Stimulated activated CD4-positive, alpha-beta T cell treated with anti-CD3 and anti-CD28 coated beads, Interleukin-4, amount 100 ng/mL, for 24 hours (primary cell): ENCODE measurements at places on chromosomes 2 and 18.

- no peak for DNase-seq
Measured at GRCh38 chr2:220946552-220946951, 625.6 kb downstream of the EPHA4 start.

DNA sequence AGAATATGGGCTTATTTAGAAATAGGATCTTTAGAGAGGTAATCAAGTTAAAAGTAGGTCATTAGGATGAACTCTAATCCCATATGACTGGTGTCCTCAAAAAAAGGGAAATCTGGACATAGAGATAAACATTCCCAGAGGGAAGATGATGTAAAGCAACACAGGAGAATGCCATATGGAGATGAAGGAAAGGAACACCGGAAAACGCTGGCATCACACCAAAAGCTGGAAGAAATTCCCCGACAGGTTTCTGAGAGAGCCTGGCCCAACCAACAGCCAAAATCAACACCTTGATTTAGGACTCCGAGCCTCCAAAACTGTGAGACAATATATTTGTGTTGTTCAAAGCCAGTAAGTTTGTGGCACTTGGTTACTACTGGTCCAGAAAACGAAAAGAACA lies 296.7 kb downstream of the DSEL start:
- no peak for DNase-seq

GRCh38 chr2:191245046-191245868 lies at the start of gene MYO1B:
MYO1B (plus strand) TSS chr2:191245404; CDS start chr2:191276896, 31,492 bp downstream.
- peak; percentile 58 for DNase-seq

- no peak for DNase-seq
Measured at GRCh38 chr2:152504618-152505017, 169.6 kb downstream of the FMNL2 start.

DNA sequence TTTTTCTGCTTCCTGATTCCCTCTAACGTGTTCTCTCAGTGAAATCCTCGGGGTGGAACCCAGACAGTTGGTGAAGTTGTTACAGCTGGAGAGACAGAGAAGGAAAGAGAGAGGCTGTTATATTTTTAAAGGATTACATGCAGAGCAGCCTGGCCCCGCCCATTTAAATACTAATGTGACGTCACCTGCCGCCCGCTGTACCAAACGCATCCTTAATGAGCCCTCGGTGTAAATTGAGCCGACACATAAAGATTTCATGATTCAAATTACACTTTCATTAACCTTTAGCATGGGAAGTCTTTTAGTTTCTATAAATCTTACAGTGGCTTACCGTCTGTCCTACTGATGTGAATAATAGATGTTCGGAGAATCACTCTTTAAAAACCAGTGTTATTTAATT lies 164.0 kb upstream of the SIX3 start:
- DNase-seq, result no peak

DNA sequence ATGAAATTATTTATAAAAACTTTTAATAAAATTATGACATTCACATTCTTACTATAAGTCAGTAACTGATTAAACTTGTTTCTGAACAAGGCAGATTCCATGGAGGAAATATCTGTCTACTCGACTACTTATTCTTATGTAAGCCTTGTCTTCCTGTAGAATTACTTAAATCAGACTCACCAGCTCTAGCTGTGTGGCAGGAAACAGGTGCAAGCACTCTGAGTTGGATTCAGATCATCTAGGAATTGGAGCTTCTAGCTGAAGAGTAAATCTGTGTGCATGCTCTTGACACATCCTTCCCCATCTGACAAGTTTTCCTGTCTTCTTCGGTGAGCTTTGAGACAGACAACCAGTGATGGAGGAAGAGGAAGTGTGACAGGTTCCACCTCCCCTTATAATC lies 284.7 kb downstream of the TRIB2 start:
- no peak for DNase-seq

DNA sequence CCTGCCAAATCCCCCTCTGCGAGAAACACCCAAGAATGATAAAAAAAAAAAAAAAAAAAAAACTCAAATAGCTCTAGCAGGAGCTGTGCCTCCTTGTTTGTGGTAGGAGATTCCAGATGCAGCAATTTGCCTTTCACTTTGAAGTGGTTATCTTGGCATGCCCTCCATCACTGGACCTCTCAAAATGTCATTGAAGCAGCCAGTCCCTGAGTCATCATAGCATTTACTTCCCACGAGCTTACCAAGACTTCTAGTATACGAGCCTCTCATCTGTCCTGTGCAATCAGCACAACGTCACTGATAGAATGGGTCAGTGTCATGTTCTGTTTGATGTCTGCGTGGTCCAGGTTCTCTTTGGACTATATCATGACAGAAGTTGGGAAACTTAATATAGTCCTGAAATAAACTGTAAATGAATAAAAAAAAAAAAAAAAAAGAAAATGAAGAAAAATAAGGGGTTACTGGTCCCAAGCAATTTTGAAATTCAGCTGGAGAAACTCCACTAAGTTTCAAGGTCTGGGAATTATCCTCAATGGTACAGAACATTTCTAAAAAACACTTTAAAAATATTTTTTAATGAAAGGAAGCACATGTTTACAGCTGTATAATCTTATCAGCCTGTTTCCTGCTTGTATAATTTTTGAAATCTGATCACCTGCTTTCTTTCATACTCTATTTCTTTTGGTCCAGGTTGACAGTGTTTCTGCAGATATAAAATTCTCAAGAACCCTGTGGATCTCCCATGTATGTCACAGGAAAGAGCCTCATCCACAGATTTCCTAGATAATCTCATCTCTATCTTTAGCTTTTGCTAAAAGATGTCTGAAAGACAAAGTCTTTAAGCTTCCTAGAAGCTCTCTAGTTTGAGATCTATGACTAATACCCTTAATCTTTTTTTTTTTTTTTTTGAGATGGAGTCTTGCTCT lies 74.1 kb upstream of the EHBP1 start:
- no peak for DNase-seq

- DNase-seq, result no peak
Measured at GRCh38 chr2:43438342-43438741, 157.5 kb downstream of the THADA start.

GRCh38 chr2:205637779-205638503 lies 44.4 kb upstream of the NRP2 start:
- no peak for DNase-seq

GRCh38 chr2:13089971-13090370 lies 373.2 kb downstream of the TRIB2 start:
- no peak for DNase-seq

DNA sequence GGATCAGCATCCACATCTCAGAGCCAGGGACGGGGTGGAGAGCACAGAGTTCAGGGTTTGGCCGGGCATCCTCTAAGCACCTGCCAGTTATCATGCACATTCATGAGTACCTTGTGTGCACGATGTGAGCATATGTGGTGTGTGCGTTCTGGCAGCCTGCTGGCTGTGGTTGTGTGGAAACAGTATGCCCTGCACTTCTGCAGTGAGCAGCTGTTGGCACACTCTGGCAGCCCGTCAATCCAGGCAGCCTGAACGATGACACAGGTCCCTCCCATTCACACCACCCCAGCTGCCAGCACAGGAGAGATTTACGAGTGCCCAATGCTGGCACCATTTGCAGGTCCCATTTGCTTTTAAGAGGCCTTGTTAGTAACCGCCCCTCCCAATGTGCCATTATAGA lies 74.2 kb downstream of the CD8B2 start:
- DNase-seq, result no peak

DNA sequence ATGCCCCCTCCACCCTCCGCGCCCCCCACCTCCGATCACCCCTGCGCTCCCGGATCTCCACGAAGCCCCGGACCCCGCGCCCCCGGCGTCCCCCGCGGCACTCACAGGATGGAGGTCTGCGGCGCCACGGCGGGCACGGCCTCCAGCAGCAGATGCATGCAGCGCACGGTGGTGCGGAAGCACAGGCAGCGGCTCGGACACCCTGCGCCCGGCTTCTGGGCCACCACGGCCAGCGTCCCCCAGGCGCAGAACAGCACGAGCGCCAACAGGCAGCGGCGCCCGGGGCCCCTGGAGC lies 217 bp downstream of the PXDN start:
- no peak for DNase-seq

GRCh38 chr2:81942876-81943275 lies 1638.3 kb upstream of the LRRTM1 start:
- DNase-seq, result no peak

DNA sequence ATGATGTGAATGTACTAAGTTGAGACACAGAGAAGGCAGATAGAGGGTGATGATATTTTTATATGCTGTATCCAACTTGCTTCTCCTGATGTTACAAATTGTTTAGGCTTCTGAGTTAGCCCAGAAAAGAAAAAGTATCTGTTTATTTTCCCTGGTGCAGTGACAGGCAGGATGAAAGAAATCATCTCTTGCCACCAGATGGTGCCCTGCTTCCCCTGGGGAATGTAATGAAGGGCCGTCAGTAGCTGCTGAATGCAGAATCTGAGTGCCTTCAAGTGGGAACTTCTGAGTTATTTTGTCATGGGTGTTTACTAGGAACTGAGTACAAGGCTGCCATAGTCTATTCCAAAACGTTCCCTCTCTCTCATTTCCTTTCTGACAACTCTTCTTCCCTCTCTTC lies 525.6 kb downstream of the MBD2 start:
- DNase-seq, result no peak

- no peak for DNase-seq
Measured at GRCh38 chr2:38207168-38207567, 131.2 kb upstream of the CYP1B1 start.

DNA sequence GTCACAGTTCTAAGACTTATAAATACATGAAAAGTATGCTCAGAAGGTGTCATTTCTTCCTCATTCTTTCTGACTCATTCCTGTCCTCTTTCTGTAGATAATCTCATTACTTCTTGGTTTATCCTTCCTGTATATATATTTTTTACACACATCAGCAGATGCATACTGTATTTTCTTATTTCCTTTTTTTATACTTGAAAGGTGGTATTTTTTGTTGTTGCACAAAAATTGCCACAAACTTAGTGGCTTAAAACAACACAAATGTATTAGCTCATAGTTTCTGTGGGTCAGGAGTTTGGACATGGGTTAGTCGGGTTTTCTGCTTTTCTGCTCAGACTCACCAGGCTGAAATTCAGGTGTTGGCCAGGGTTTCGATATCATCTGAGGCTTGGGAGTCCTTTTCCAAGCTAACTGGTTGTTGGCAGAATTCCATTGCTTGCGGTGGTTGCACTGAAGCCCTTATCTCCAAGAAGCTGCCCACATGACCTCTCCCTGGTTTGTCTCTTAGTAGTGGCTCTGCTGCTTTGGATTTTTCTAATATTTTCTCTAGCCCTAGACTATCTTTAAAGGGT lies 162.6 kb downstream of the FMNL2 start:
- DNase-seq, result no peak

GRCh38 chr2:98561902-98562695 lies 46.2 kb downstream of the COA5 start:
- no peak for DNase-seq

DNA sequence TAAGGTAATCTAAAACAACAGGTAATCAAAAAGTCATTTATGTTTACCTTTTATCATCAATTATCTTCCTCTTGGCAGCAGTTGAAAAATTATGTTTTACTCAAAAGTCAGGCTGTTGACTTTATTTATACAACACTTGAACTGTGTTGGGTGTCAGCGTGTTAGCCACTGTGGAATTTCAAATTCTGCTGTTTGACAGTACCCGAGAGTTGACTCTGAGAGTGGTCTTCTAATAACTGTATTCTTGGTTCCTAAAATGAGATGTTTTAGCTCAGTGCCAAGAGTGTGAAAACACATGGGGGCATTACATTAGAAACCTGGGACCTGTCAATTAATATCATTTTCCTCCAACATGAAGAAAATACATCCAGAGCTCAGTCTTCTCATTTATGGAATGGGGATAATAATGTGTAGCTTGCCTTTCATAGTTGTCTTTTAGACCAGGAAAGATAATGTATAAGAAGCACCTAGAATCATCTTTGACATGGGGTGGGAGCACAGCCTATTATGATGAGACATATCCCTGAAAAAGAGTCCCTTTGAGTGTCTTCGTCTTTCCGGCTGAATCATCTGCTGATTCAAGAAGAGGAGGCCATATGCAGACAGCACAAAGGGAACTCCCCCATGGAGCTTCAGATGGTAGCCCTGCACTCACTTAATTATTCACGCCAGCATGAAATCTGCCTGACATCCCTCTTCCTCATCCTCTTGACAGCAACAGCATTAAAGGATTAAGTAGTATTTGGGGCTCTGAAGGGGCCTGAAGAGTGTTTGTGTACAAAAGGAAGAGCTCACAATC lies 89.1 kb downstream of the AFF3 start:
- DNase-seq, result no peak

GRCh38 chr18:26386441-26386840 lies 160.2 kb downstream of the TAF4B start:
- no peak for DNase-seq

GRCh38 chr2:86636842-86637241 lies 13.2 kb upstream of the RNF103 start:
- no peak for DNase-seq

DNA sequence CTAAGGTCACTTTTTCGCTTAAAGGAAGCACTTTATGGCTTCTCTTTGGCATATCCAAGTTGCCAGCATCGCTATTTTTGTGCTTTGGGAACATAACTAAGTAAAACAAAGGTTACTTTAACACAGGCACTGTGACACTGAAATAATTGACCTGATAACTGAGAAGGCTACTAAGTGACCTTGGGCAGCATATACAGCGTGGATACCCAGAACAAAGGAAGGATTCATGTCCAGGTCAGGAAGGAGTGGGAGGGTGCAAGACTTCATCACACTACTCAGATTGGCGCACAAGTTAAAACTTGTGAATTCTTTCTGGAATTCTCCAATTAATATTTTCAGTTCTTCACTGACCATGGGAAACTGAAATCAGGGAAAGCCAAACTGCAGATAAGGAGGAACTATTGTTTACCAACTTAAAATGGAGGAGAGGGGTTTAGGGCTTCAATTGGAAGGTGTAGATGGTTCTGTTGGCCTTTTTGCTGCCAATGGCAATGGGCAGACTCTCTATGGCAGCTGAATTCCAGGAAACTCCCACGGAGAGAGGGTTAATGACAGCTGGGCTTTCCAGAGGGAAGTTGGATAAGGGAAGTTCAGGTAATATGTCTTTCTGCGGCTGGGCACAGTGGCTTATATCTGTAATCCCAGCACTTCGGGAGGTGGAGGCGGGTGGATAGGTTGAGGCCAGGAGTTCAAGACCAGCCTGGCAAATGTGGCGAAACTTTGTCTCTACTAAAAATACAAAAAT lies 45.3 kb downstream of the COMMD1 start:
- no peak for DNase-seq

GRCh38 chr18:38923540-38923939 lies 1357.9 kb upstream of the CELF4 start:
- no peak for DNase-seq
